ENCODE measurements at places on chromosomes 4 and X. TPM values are rescaled to one million over a fixed set of nuclear protein-coding genes. Genes with fewer than 3 reads are reported as not detected.

The ANOS1 gene
- not detected for total RNA-seq

The MAP9 gene
- total RNA-seq, result 10.9 TPM

The BEX2 gene
- total RNA-seq, result 9.0 TPM

The SUPT20HL2 gene
- not detected for total RNA-seq

The ANK2 gene
- total RNA-seq, result 0.26 TPM

The FOXP3 gene
- total RNA-seq, result 10.5 TPM

The FAM184B gene
- not detected for total RNA-seq

The ATP10D gene
- 6.3 TPM for total RNA-seq

The HTN3 gene
- not detected for total RNA-seq

The CLIC2 gene
- total RNA-seq, result 0.80 TPM

The DNAAF6 gene
- total RNA-seq, result not detected

DNA sequence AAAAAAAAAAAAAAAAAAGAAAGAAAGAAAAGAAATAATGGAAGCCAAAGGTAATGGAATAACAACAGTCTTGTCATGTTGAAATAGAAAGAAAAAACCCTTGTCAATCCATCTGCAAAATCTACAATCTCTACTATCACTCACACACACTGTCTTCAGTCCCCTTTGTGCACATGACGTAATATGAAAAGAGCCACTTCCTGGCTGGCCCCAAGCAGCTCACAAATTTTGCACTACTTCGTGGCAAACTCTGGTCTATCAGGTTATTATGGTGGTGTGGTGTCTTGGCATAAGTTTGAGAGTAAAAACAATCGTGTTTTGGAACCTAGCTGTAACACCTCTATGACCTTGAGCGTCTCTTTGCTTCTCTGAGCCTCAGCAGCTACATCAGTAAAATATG is 8.3 kb upstream of the AFAP1 start:
- no peaks in the 10 kb centered on the region for H3K4me1 ChIP-seq
- no peak overlapping the region for H3K27ac ChIP-seq

- H3K27ac ChIP-seq, result no peak overlapping the region
- no peaks in the 10 kb centered on the region for H3K4me1 ChIP-seq
- H3K27me3 ChIP-seq, result no peaks in the 10 kb centered on the region
These were observed 537.3 kb upstream of the FTHL17 start for GRCh38 chrX:31609130-31609529.

DNA sequence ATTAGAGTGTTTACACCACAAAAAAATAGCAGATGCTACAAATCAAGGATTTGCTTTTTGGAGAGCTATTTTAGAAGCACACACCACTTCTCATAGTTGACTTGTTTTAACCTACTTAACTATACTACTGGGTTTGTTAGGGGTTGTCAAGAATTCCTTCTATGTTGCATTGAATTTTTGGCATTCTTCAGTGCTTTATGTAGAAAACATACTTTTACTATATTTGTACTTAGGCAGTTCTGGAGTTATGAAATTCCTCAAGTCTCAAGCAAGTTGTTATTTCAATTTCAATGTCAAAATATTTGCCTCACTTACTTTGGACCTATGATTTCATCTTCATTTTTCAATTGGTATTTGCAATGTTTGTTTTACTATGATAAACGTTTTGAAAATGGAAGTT is 449.6 kb downstream of the GLUD2 start:
- no peak for DNase-seq
- H3K4me1 ChIP-seq, result no peaks in the 10 kb centered on the region
- no peaks in the 10 kb centered on the region for H3K27me3 ChIP-seq

DNA sequence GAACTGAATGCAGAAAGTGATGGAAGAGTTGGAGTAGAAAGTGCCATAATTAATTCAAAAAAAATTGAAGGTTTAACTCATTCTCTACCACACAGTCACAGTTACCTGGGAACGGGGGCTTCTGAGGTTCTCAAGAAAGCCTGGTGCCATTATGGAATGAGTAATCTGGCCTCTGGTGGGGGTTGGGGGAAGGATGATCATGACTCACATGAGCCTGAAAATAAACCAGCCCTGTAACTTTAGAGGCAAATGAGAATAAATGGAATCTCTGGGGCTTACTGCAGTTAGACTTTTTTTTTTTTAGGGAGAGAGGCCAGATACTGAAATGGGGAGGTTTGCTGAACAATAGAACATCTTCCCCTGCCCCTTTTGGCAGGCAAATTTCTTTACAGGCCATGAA is 55.3 kb downstream of the SOD3 start:
- DNase-seq, result no peak
- H3K27ac ChIP-seq, result no peak overlapping the region
- no peaks in the 10 kb centered on the region for H3K27me3 ChIP-seq
- H3K36me3 ChIP-seq, result no peaks in the 10 kb centered on the region
- no peak overlapping the region for H3K4me3 ChIP-seq
- H3K4me1 ChIP-seq, result no peaks in the 10 kb centered on the region

DNA sequence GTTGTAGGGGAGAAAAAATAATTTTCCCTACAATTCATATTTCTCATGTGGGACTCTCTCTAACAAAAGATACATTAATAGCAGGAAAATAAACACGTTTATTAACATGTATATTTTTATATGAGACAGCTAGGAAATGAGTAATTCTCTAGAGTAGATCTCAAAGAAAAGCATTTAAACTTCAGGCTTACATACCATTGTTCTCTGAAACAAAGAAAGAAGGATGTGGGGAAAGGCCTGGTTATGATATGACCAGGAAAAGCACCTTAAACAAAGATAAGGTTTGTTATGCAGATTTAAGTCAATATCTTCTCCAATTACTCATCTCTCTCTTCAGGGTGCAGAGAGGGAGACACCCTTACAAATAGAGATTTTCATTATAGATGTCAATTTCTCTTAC is 131.3 kb downstream of the SLC7A11 start:
- no peaks in the 10 kb centered on the region for H3K36me3 ChIP-seq
- no peak for DNase-seq
- no peaks in the 10 kb centered on the region for H3K27me3 ChIP-seq
- H3K4me1 ChIP-seq, result no peaks in the 10 kb centered on the region

DNA sequence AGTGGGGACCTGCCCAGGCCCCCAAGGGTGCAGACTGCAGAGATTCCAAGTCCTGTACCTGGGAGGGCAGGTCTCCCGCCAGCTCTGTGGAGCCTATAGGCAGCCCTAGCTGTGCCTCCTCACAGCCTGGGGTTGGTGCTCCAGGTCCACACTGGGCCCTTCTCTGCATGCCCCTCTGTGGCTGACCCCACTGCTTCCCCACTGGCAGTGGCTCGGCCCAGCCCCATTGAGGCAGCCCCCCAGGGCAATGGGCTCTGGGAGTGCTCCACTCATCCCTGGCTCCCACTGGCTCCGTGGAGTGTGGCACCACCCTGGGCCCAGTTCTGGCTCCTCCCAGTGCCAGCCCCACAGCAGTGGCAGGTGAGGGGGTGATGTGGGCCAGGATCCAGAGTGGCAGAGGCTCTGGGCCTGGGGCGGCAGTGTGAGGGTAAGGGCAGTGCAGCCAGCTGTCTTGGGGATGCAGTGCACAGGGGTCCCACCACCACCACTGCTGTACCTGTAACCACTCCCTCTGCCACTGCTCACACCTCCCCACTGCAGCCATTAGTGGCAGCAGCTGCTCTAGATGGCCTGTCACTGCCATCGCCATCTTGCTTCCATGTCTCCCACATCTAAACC is 312.2 kb downstream of the GPM6A start:
- DNase-seq, result no peak
- no peak overlapping the region for H3K27ac ChIP-seq
- no peaks in the 10 kb centered on the region for H3K4me1 ChIP-seq
- no peak overlapping the region for H3K4me3 ChIP-seq
- H3K36me3 ChIP-seq, result no peaks in the 10 kb centered on the region
- no peaks in the 10 kb centered on the region for H3K27me3 ChIP-seq

- no peaks in the 10 kb centered on the region for H3K27me3 ChIP-seq
- no peaks in the 10 kb centered on the region for H3K36me3 ChIP-seq
- H3K4me3 ChIP-seq, result no peak overlapping the region
- no peaks in the 10 kb centered on the region for H3K4me1 ChIP-seq
- no peak overlapping the region for H3K27ac ChIP-seq
- DNase-seq, result no peak
These were observed 24.3 kb downstream of the UPF3B start for GRCh38 chrX:119828446-119828845.

DNA sequence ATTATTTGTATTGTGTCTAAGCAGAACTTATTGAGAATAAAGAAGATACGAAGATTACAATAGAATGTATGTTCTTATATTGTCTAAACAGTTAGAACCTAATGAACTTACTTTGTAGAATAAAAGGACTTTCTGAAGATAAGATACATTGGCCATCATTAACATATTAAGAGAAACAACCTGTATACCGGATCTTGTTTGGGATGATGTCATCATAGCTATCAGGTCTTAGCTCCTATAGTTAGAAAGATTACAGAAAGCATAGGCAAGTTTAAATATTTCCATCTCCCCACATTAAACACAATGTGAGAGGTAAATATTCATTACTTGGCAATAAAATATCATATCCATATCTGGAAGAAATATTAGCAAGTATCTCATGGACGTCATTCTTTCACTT is 282.3 kb downstream of the PACRGL start:
- H3K4me1 ChIP-seq, result no peaks in the 10 kb centered on the region
- no peaks in the 10 kb centered on the region for H3K36me3 ChIP-seq
- H3K27ac ChIP-seq, result no peak overlapping the region
- no peak overlapping the region for H3K4me3 ChIP-seq

DNA sequence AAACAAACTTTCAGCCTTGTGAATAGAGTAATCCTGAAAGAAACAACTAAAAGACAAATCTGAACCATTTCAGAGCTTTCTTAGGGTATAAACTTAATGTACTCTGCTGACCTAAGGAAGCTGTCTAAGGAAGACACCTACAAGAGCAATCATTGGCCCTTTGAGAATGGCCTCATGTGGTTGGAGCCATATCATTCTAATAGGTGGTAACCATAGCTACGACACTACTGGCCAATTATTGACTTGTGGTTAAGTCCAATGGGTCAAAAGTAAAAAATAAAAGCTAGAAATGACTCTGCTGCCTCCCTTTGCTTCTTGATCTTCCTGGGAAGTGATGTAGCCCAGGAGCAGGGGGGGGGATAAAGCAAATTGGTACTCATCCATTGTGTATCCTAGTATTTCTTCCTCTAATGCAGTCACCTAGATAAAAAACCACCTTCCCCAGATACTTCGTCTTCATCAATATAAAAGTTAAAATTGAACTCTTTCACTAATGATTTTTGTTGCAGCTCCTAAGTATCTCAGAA is 547.0 kb downstream of the ARAP2 start:
- H3K27ac ChIP-seq, result no peak overlapping the region
- no peak for DNase-seq
- H3K4me3 ChIP-seq, result no peak overlapping the region
- no peaks in the 10 kb centered on the region for H3K36me3 ChIP-seq
- H3K27me3 ChIP-seq, result no peaks in the 10 kb centered on the region
- no peaks in the 10 kb centered on the region for H3K4me1 ChIP-seq

- no peak for DNase-seq
- H3K4me3 ChIP-seq, result no peak overlapping the region
- no peaks in the 10 kb centered on the region for H3K4me1 ChIP-seq
- H3K27ac ChIP-seq, result no peak overlapping the region
- H3K36me3 ChIP-seq, result no peaks in the 10 kb centered on the region
These were observed 79.8 kb upstream of the GPM6A start for GRCh38 chr4:175891851-175892250.

GRCh38 chr4:67451464-67451863 is 93.8 kb downstream of the CENPC start:
- H3K4me3 ChIP-seq, result no peak overlapping the region
- H3K27ac ChIP-seq, result no peak overlapping the region
- H3K4me1 ChIP-seq, result no peaks in the 10 kb centered on the region
- no peaks in the 10 kb centered on the region for H3K27me3 ChIP-seq
- no peak for DNase-seq
- no peaks in the 10 kb centered on the region for H3K36me3 ChIP-seq

DNA sequence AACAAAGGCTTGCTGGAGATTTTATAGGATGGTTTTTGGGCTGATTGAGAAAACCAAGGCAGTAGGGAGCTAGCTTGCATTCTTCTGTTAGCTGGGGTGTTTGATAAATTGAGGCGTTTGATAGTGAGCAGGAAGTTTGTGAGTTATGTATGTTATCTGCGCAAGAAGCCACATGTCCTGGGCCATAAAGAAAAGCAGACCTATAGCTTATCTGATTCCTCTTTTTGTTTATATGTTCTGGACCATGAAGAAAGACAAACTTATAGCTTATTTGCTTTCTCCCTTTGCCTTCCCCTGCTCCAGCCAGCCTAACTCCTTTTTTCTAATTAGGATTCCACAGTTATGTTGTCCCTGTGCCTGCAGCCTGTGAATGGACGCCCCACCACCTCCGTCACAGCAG is 9.2 kb downstream of the HNRNPH2 start:
- no peak overlapping the region for H3K27ac ChIP-seq
- no peaks in the 10 kb centered on the region for H3K27me3 ChIP-seq
- DNase-seq, result no peak
- H3K36me3 ChIP-seq, result peaks cover 3% of the 10 kb centered on the region

DNA sequence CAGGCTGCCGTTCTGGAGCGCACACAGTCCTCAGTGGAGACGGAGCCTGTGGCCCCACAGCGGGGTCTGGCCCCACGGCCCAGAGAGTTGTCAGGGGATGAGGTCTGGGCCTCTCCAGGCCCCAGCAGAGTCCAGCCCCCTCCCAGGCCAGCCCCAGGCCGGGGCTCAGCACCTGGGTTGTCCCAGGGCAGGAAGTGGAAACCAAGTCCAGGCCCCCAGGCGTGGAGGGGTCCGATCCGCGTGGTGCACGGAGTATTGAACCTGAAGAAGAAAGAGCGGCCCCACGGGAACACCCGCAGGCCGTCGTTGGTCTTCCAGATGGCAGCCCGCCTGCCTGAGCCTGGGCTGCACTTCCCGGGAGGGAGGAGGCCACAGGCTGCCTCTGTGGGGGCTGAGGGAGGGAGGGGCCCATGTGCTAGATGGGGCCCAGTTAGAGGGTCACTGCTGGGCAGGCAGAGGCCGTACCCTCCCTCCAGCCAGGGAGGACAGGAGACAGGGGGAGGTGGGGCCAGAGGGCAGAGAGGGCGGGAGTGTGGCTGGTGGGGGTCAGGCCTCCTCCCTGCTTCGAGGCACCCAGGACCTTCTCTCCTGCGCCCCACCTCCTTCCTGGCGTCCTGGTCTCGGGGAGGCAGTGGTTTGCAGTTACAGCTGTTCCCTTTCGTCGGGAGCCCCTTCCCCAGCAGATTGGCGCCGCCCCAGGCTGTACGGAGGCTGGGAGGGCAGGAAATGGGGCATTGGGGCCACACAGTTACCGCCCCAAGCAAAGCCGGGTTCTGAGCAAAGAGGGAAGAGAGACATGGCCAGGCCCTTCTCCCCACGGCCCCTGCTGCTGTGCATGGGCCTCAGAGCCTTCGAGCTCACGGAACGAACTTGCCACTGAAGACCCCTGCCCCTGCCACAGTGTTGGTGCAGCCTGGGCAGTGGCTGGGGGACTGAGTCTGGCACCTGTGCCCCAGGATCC is 8.1 kb downstream of the HGFAC start:
- H3K4me1 ChIP-seq, result no peaks in the 10 kb centered on the region
- no peak for DNase-seq
- H3K36me3 ChIP-seq, result no peaks in the 10 kb centered on the region

All from CD8-positive, alpha-beta memory T cell (primary cell).